ENCODE measurements at places on chromosomes 3 and 15.

DNA sequence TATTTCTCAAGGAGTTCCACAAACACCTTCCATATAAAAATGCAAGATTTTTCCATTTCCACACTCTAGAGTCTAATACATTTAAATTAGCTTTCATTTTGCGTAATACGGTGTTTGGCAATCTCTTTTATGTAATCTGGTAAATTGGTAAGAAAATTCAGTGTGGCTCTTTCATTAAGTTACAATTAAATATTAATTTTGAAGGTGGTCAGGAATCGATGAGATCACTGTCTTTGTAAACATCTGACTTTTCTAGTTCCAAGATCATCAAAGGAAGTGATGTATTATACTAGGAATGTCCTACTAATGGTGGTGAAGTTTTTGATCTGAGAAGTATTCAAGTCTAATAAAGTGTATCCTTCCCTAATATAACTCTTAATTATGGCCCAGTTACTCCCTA lies 1.1 kb upstream of the UTS2B start:
- H3K4me3 ChIP-seq, result peak overlapping the region; percentile 91
- H3K4me1 ChIP-seq, result no peaks in the 10 kb centered on the region
- peak overlapping the region; percentile 95 for H3K27ac ChIP-seq
- no peaks in the 10 kb centered on the region for H3K36me3 ChIP-seq
- no peaks in the 10 kb centered on the region for H3K27me3 ChIP-seq

DNA sequence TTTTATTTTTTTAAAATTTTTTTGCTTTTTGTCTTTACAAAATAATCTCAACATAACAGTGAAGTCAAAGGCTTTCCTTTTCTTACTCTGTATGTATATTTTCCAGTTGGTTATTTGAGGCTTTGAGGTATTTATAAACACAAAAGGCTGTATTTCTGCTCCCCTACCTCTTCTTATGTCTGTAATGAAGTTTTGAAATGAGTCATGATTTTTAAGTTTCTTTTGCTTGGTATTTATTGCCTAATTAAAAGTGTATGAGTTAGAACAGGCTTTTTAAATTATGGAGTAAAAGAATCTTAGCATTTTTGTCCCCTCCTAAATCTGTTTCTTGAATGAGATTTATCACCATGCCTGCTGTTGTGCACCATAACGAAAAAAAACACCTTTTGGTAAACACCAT lies 66.0 kb downstream of the DCUN1D1 start:
- H3K4me3 ChIP-seq, result no peak overlapping the region
- DNase-seq, result no peak
- H3K36me3 ChIP-seq, result no peaks in the 10 kb centered on the region

GRCh38 chr15:93102211-93102610 lies 13.2 kb upstream of the RGMA start:
- no peaks in the 10 kb centered on the region for H3K36me3 ChIP-seq
- no peaks in the 10 kb centered on the region for H3K27me3 ChIP-seq
- no peak for DNase-seq
- no peaks in the 10 kb centered on the region for H3K4me1 ChIP-seq

GRCh38 chr15:28017423-28017924 lies 81.6 kb downstream of the OCA2 start:
- H3K4me1 ChIP-seq, result no peaks in the 10 kb centered on the region
- no peaks in the 10 kb centered on the region for H3K36me3 ChIP-seq
- H3K27ac ChIP-seq, result no peak overlapping the region
- no peak for DNase-seq

DNA sequence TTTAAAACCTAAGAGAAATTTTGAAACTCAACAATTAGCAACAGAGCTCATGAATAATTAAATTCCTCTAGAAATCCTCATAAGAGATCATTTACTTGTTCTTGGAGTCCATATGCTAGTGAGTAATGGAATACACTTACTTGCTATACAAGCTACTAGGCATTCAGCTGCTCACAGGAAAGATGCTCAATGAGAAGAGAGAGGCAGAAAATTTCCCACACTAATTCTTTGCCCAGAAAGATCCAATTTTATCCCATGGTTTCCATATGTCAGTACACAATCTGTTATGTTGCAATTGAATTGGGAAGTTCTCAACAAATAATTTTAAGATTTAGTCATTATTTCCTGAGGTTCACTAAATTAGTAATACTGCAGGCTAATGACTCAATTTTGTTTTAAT lies 310.4 kb downstream of the RYR3 start:
- H3K4me1 ChIP-seq, result no peaks in the 10 kb centered on the region
- no peak overlapping the region for H3K27ac ChIP-seq
- no peak overlapping the region for H3K4me3 ChIP-seq
- H3K36me3 ChIP-seq, result no peaks in the 10 kb centered on the region
- DNase-seq, result no peak

GRCh38 chr3:32882603-32883025 lies 64.8 kb downstream of the TRIM71 start:
- H3K36me3 ChIP-seq, result no peaks in the 10 kb centered on the region
- no peak overlapping the region for H3K4me3 ChIP-seq
- H3K27me3 ChIP-seq, result peaks cover 6% of the 10 kb centered on the region
- H3K27ac ChIP-seq, result no peak overlapping the region
- no peak for DNase-seq

- DNase-seq, result no peak
- H3K4me1 ChIP-seq, result no peaks in the 10 kb centered on the region
- H3K27ac ChIP-seq, result no peak overlapping the region
- H3K36me3 ChIP-seq, result no peaks in the 10 kb centered on the region
- H3K27me3 ChIP-seq, result no peaks in the 10 kb centered on the region
Observed at GRCh38 chr3:46489381-46489780, 8.4 kb upstream of the RTP3 start.

- no peak for DNase-seq
- H3K4me1 ChIP-seq, result no peaks in the 10 kb centered on the region
- H3K36me3 ChIP-seq, result no peaks in the 10 kb centered on the region
- peaks cover 3% of the 10 kb centered on the region for H3K27me3 ChIP-seq
Observed at GRCh38 chr3:133041524-133041829, 3.3 kb downstream of the TMEM108 start.

GRCh38 chr15:36898536-36899126 lies 201.7 kb downstream of the MEIS2 start:
- no peaks in the 10 kb centered on the region for H3K36me3 ChIP-seq
- no peak overlapping the region for H3K27ac ChIP-seq
- H3K27me3 ChIP-seq, result no peaks in the 10 kb centered on the region

GRCh38 chr3:40490916-40491315 lies 14.0 kb downstream of the ZNF619 start:
- H3K27me3 ChIP-seq, result no peaks in the 10 kb centered on the region
- no peak overlapping the region for H3K27ac ChIP-seq
- H3K36me3 ChIP-seq, result peaks cover 13% of the 10 kb centered on the region
- no peak for DNase-seq
- no peak overlapping the region for H3K4me3 ChIP-seq

GRCh38 chr3:78670746-78671145 lies 1097.1 kb downstream of the ROBO1 start:
- no peaks in the 10 kb centered on the region for H3K27me3 ChIP-seq
- no peaks in the 10 kb centered on the region for H3K36me3 ChIP-seq
- H3K4me1 ChIP-seq, result no peaks in the 10 kb centered on the region
- no peak for DNase-seq
- no peak overlapping the region for H3K4me3 ChIP-seq

- DNase-seq, result no peak
- no peak overlapping the region for H3K27ac ChIP-seq
- H3K36me3 ChIP-seq, result no peaks in the 10 kb centered on the region
- H3K4me1 ChIP-seq, result no peaks in the 10 kb centered on the region
- no peak overlapping the region for H3K4me3 ChIP-seq
Observed at GRCh38 chr15:53833134-53833624, 73.7 kb upstream of the WDR72 start.

GRCh38 chr15:86842199-86842598 lies 762.5 kb downstream of the AGBL1 start:
- no peak overlapping the region for H3K4me3 ChIP-seq
- H3K27me3 ChIP-seq, result peaks cover 2% of the 10 kb centered on the region
- H3K4me1 ChIP-seq, result no peaks in the 10 kb centered on the region

GRCh38 chr3:196965112-196965803 lies 3.4 kb downstream of the PIGZ start:
- H3K4me3 ChIP-seq, result no peak overlapping the region
- peaks cover 5% of the 10 kb centered on the region for H3K4me1 ChIP-seq
- no peaks in the 10 kb centered on the region for H3K36me3 ChIP-seq
- H3K27ac ChIP-seq, result no peak overlapping the region
- H3K27me3 ChIP-seq, result no peaks in the 10 kb centered on the region

- H3K27me3 ChIP-seq, result no peaks in the 10 kb centered on the region
- no peak overlapping the region for H3K27ac ChIP-seq
- H3K4me3 ChIP-seq, result no peak overlapping the region
- no peak for DNase-seq
- H3K4me1 ChIP-seq, result no peaks in the 10 kb centered on the region
- no peaks in the 10 kb centered on the region for H3K36me3 ChIP-seq
Observed at GRCh38 chr15:48602358-48603122, 43.0 kb downstream of the FBN1 start.

DNA sequence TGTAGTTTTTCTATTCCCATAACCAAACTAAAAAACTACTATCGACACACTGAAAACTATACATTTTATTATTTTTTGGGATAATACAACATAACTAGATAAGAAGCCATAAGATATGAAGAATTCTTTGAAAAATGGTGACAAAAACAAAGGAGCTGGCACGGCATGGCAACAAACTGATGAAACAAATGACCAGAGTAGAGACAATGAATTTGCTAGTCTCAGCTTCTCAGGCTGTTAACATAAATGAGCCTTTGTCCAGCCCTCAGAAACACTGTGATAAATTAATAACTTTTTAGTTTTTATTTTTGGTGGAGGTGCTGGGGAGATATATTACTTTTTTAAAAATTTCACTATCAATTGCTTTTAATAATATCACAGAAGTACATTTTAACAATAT lies 100.7 kb downstream of the SMARCC1 start:
- no peaks in the 10 kb centered on the region for H3K4me1 ChIP-seq
- H3K4me3 ChIP-seq, result no peak overlapping the region
- no peaks in the 10 kb centered on the region for H3K27me3 ChIP-seq
- no peak for DNase-seq
- H3K36me3 ChIP-seq, result peaks cover 4% of the 10 kb centered on the region

DNA sequence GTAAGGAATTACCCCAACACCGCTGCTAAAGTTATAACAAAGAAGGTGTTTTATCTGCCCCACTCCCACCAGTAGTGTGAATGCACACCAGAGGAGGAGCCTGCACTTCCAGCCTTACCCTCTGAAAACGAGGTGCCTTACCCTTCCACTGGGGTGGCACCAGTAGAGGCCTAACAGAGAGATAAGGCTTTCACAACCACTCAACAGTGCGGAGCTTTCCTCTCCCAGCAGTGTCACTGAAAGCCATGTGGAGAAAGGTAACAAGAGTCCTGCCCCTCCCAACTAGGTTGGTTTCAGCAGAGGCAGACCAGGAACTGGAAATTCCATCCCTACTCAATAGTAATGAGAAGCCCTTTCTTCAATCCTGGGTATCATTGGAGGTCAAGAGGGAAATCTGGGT lies 539.2 kb downstream of the VGLL3 start:
- no peaks in the 10 kb centered on the region for H3K27me3 ChIP-seq
- no peak for DNase-seq
- no peak overlapping the region for H3K27ac ChIP-seq

DNA sequence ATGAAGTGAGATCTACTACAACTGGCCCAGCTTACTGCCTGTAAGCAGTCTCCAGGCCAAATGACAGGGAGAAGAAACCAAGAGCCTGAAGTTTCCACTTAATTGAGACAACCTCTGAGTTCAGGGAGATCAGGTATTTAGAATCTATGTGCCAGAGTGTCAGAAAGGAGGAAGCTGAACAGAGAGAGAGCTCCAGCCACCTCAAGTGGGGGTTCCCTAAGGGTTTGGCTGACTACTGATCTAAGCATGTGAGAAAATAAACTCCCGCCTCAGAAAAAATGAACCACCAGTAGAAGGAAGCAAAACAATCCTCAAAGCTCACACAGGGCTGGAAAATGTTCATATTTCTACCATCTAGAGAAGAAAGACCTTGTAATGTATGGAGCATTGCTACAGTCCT lies 25.0 kb downstream of the ADAM10 start:
- H3K4me3 ChIP-seq, result no peak overlapping the region
- H3K4me1 ChIP-seq, result no peaks in the 10 kb centered on the region
- peak overlapping the region; percentile 61 for H3K27ac ChIP-seq
- no peaks in the 10 kb centered on the region for H3K27me3 ChIP-seq

DNA sequence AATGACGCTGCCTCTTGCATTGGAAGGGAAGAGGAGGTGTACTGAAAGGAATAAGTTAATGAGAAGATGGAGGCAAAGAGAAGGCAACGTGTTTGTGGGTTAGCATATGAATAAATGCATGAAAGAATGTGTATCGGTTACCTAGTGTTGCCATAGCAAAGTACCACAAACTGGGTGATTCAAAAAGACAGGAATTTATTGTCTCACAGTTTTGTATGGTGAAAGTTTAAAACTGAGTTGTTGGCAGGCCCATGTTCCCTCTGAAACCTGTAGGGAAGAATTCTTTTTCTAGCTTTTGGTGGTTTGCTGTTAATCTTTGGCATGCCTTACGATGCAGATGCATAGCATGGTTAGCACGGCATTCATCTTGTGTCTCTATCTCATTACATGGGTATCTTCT lies 729.9 kb downstream of the MECOM start:
- no peak for DNase-seq
- H3K36me3 ChIP-seq, result no peaks in the 10 kb centered on the region
- H3K27me3 ChIP-seq, result no peaks in the 10 kb centered on the region

DNA sequence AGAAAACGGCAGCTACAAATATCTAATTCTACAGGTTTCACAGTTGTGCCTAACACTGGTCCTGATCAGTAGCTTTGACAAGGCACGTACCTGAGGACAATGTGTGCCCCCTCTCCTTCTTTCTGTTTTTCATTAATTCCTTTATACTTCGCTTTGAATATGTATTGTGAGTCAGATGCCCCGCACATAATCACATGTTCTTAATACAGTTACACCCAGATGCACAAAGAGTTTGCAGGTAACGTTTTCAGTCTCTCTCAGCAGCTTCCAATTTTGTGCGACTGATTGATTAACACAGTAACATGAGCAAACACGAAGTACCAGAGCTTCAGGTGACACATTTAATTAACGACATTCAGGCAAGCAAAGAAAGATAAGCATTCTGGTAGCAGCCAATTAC lies 209.8 kb upstream of the ZPLD1 start:
- no peaks in the 10 kb centered on the region for H3K4me1 ChIP-seq
- no peak overlapping the region for H3K4me3 ChIP-seq
- H3K36me3 ChIP-seq, result no peaks in the 10 kb centered on the region
- no peak overlapping the region for H3K27ac ChIP-seq

DNA sequence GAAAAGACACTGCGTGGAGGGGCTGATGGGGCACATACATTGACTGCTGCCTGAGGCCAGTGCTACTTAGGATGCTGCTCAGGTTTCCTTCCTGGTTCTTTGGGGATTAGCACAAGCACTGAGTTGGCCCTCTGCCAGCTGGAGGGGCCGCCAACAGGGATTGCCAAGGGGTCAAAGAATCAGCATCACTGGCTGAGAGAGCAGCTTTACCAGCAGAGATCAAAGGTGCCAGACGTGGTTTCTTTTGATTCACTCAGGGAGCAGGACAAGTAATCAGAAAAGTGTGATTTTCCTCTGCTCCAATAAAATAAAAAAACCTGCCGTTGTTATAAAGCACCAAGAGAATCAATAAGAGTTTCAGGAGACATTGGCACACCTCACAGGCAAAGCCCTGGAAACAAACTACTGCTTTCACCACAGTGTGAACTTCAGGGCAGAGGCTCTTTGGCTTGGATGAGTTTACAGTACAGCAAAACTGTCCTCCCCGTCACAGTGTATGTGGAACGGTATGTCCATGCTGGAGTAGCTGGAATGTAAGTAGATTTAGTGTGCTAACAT lies 45.8 kb upstream of the FSIP1 start:
- H3K36me3 ChIP-seq, result no peaks in the 10 kb centered on the region
- H3K4me1 ChIP-seq, result no peaks in the 10 kb centered on the region
- no peak overlapping the region for H3K4me3 ChIP-seq
- H3K27ac ChIP-seq, result no peak overlapping the region
- DNase-seq, result no peak
- no peaks in the 10 kb centered on the region for H3K27me3 ChIP-seq

Data from breast epithelium (tissue), 4 donors.